ENCODE measurements at places on chromosomes 1 and 21. TPM values are rescaled to one million over a fixed set of nuclear protein-coding genes. Genes with fewer than 3 reads are reported as not detected.

CDC20 gene
- 29.1 TPM for total RNA-seq

PITHD1 gene
- total RNA-seq: 41.0 TPM

ZNF695 gene
- total RNA-seq: 3.3 TPM

ALG14 gene
- total RNA-seq: 2.3 TPM

RYR2 gene
- 0.06 TPM for total RNA-seq

DIRAS3 gene
- total RNA-seq: 3.2 TPM

S100B gene
- not detected for total RNA-seq

PADI2 gene
- under 0.01 TPM for total RNA-seq

MAP3K21 gene
- 0.16 TPM for total RNA-seq

AQP10 gene
- total RNA-seq: not detected

ANGPTL3 gene
- total RNA-seq: not detected

CLDN17 gene
- total RNA-seq: not detected

ANKRD45 gene
- not detected for total RNA-seq

C1orf87 gene
- not detected for total RNA-seq

NCF2 gene
- under 0.01 TPM for total RNA-seq

CACNA1S gene
- not detected for total RNA-seq

NBPF20 gene
- total RNA-seq: 4.6 TPM

SH2D1B gene
- total RNA-seq: not detected

B3GALNT2 gene
- total RNA-seq: 60.2 TPM

ACKR1 gene
- not detected for total RNA-seq

KLHDC7A gene
- not detected for total RNA-seq

All from bladder microvascular endothelial cell (primary cell).